ENCODE measurements at places on chromosomes 4 and X.

- H3K4me1 ChIP-seq = peaks cover 5% of the 10 kb centered on the region
- H3K36me3 ChIP-seq = peaks cover 12% of the 10 kb centered on the region
- no peak overlapping the region for H3K4me3 ChIP-seq
- no peaks in the 10 kb centered on the region for H3K27me3 ChIP-seq
- no peak overlapping the region for H3K27ac ChIP-seq
- DNase-seq = no peak
These were observed 62.4 kb downstream of the ANAPC10 start for GRCh38 chr4:145035494-145036136.

- H3K27me3 ChIP-seq = no peaks in the 10 kb centered on the region
- no peak overlapping the region for H3K4me3 ChIP-seq
- H3K36me3 ChIP-seq = no peaks in the 10 kb centered on the region
These were observed 63.7 kb downstream of the MSX1 start for GRCh38 chr4:4923201-4923600.

- no peak overlapping the region for H3K27ac ChIP-seq
- no peak overlapping the region for H3K4me3 ChIP-seq
- no peaks in the 10 kb centered on the region for H3K4me1 ChIP-seq
- no peak for DNase-seq
These were observed 48.4 kb downstream of the MTM1 start for GRCh38 chrX:150616863-150617198.

GRCh38 chrX:103446665-103447302, 70.4 kb downstream of the BEX3 start:
- H3K27ac ChIP-seq = no peak overlapping the region
- no peaks in the 10 kb centered on the region for H3K36me3 ChIP-seq
- H3K4me1 ChIP-seq = no peaks in the 10 kb centered on the region
- DNase-seq = no peak
- no peak overlapping the region for H3K4me3 ChIP-seq

DNA sequence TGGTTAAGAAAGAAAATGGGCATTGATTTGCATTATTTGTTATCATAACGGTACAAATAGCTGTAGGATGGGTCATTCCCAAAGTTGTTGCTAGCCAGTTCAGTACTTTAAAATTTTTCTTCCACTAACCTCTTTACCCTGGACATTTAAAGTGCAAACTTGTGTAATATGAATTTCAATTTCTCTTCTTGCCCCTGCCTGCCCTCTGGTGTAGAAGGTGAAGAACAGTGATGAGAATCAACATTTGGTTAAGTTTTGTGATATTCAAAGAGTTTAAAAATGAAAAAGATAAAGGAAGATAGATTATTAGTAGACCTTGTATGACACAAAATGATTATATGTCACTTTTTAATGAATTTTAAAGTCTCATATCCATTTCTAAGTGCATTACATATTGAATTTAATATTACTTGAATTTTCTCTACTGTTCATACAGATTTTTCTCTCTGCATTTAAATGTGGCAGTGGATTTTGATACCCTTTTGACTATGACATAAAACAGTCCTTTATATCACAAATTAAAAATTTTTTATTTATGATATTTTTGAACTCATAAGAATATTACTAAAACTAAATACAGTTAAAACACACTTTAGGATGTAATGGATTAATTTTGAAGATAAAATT, 337.7 kb downstream of the BMPR1B start:
- DNase-seq = no peak
- no peaks in the 10 kb centered on the region for H3K27me3 ChIP-seq

GRCh38 chr4:169005453-169006099, 4.5 kb downstream of the CBR4 start:
- no peaks in the 10 kb centered on the region for H3K27me3 ChIP-seq
- H3K27ac ChIP-seq = no peak overlapping the region

DNA sequence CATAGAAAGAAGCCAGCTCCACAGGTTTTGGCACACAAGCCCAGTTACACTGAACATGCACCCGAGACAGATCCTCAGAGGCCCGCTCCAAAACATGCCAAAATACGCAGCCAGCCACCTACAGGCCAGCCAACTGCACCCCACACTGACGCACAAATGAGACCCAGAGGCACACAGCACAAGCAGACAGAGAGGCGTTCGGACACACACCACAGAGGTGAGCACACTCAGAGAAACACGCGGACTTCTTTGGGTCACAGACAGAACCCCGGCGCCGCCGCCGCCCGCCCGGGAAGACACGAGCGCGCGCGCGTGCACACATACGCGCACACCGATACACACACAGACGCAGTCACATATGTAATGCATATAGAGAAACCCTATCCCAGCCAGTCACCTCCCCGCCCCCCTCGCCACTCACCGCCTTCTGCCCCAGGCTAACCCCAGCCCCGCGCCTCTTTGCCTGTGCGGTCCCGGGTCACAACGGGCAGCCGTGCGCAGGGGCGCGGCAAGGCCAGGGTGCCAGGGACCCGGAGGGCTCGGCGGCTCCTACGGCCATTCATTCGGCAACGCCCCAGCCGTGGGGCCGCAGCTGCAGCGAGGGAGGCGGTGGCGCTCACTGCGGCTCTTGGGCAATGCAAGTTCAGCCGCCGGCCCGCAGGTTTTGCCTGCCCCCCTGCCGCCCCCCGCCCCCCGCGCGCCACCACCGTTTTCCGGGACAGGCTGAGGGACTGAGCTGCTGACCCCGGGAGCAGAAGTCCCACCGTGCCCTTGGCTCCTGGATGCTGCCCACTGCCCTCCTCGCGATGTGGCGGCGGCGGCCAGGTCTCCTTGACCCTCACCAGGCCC, 553 bp downstream of the SEPTIN6 start:
- peak overlapping the region; percentile 74 for H3K4me3 ChIP-seq
- H3K27me3 ChIP-seq = no peaks in the 10 kb centered on the region
- H3K4me1 ChIP-seq = peaks cover 80% of the 10 kb centered on the region
- peak; percentile 71 for DNase-seq

DNA sequence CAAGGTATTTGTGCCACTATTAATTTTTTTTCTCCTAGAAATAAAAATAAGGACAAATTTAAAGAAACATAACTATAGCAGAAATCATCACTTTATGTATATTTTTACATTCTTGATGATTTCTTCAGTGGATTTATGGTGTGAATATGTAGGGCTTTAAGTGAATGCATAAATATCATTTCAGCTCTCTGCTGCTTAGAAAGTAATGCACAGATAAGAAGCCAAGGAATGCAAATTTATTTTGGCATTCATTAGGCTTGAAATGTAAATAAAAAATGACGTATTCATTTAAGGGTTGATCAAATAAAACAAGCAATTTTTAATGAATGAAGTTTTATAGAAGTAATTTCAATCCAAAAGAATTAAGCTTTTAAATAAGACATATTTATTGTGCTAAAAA, 66.3 kb downstream of the NFKB1 start:
- no peak for DNase-seq
- H3K4me3 ChIP-seq = no peak overlapping the region
- peaks cover 5% of the 10 kb centered on the region for H3K36me3 ChIP-seq
- H3K27ac ChIP-seq = no peak overlapping the region
- H3K4me1 ChIP-seq = no peaks in the 10 kb centered on the region

DNA sequence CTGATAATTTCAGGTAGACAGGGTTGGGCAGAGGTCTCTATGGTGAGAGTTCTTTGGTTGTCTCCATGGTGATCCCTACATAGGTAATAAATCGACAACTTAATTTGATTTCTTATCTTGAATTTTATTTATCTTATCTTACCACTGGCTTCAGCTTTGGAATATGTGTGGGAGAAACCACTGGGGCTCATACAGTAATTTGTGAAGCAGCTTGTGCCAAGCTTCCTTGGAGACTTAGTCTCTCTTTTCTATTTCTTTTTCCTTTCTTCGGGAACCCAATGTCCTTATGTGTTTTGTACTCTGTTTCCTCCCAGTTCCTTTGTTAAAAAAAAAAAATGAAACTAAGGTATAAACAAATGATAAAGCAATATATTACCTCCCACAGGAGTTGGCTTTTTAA, 242.4 kb upstream of the CNKSR2 start:
- no peak overlapping the region for H3K4me3 ChIP-seq
- DNase-seq = no peak
- H3K27ac ChIP-seq = no peak overlapping the region
- H3K4me1 ChIP-seq = no peaks in the 10 kb centered on the region
- no peaks in the 10 kb centered on the region for H3K27me3 ChIP-seq

- H3K27ac ChIP-seq = no peak overlapping the region
- no peaks in the 10 kb centered on the region for H3K36me3 ChIP-seq
- peaks cover 9% of the 10 kb centered on the region for H3K4me1 ChIP-seq
- peak; percentile 35 for DNase-seq
These were observed 91.5 kb downstream of the GEMIN8 start for GRCh38 chrX:13938051-13938828.

GRCh38 chrX:145393702-145394235, 146.5 kb downstream of the SPANXN1 start:
- no peaks in the 10 kb centered on the region for H3K4me1 ChIP-seq
- no peaks in the 10 kb centered on the region for H3K27me3 ChIP-seq
- H3K4me3 ChIP-seq = no peak overlapping the region
- no peak overlapping the region for H3K27ac ChIP-seq
- peak; percentile 2 for DNase-seq
- no peaks in the 10 kb centered on the region for H3K36me3 ChIP-seq

DNA sequence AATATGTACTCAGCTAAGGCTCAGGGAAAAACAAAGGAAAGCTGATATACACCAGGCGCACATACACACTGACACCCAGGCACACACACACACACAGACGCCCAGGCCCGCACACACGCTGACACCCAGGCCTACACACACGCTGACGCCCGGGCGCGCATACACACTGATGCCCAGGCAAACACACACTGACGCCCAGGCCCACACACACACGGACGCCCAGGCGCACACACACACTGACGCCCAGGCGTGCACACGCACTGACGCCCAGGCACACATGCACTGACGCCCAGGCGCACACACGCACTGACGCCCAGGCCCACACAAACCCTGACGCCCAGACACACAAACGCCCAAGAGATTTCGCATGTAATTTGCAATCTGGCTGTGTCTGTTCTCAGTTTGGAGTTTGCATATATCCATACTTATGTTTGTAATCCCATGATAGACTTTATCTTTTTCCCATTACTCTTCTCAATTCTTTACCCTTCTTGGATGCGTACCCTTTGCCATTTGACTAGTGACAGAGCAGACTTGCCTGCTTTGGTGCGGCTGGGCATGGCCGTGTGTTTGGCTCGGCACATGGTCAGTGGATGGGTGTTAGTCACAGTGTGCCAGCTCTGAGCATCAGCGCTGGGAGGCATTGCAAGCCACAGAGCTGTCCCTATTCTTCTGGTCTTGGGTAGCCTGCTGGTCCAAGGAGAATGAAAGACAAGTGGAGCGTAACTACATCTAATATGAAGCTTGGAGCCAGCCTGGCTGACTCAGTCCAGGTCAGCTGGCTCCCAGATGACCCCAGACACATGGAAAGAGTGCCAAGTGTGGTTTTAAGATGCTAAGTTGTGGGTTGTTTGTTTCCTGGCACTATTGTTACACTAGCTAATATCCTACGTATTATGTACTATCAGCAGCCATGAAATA, 632.4 kb upstream of the ZFP42 start:
- no peaks in the 10 kb centered on the region for H3K36me3 ChIP-seq
- no peak for DNase-seq
- H3K4me1 ChIP-seq = no peaks in the 10 kb centered on the region
- H3K27me3 ChIP-seq = no peaks in the 10 kb centered on the region

DNA sequence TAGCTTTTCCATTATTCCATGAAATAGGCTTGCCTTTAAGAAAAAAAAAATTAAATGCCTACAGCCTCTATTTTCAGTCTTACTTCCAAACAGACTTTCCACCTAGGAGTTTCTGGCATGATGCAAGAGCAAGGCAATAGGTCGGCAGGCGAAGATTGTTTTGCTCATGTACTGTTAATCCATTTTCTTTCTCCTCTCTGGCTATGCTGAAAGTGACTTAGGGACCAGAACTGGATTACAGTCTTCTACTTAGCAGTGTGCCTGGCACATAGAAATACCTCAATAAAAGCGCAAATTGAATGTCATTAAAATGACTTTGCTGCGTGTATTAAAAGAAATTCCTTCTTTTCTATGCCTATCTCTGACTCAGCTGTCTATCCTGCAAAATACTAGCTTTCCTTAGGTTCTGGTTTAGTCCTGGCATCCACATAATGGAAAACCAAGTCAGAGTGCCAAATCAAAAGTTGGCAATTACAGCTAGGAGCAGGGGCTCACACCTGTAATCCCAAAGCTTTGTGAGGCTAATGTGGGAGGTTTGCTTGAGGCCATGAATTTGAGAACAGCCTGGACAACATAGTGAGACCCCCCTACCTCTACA, 51.9 kb downstream of the CC2D2A start:
- H3K4me3 ChIP-seq = no peak overlapping the region
- DNase-seq = no peak
- H3K27ac ChIP-seq = no peak overlapping the region
- H3K4me1 ChIP-seq = no peaks in the 10 kb centered on the region

- no peak for DNase-seq
- H3K36me3 ChIP-seq = no peaks in the 10 kb centered on the region
- no peaks in the 10 kb centered on the region for H3K4me1 ChIP-seq
- H3K27ac ChIP-seq = no peak overlapping the region
- no peaks in the 10 kb centered on the region for H3K27me3 ChIP-seq
These were observed 62.2 kb upstream of the GRPEL1 start for GRCh38 chr4:7129871-7130620.

GRCh38 chr4:39427520-39428114, 20.9 kb downstream of the KLB start:
- H3K27ac ChIP-seq = no peak overlapping the region
- no peak for DNase-seq
- H3K4me3 ChIP-seq = no peak overlapping the region
- no peaks in the 10 kb centered on the region for H3K4me1 ChIP-seq
- no peaks in the 10 kb centered on the region for H3K36me3 ChIP-seq

GRCh38 chr4:123869286-123870215, 473.0 kb downstream of the SPRY1 start:
- H3K4me3 ChIP-seq = no peak overlapping the region
- no peak overlapping the region for H3K27ac ChIP-seq
- no peaks in the 10 kb centered on the region for H3K36me3 ChIP-seq
- no peak for DNase-seq

DNA sequence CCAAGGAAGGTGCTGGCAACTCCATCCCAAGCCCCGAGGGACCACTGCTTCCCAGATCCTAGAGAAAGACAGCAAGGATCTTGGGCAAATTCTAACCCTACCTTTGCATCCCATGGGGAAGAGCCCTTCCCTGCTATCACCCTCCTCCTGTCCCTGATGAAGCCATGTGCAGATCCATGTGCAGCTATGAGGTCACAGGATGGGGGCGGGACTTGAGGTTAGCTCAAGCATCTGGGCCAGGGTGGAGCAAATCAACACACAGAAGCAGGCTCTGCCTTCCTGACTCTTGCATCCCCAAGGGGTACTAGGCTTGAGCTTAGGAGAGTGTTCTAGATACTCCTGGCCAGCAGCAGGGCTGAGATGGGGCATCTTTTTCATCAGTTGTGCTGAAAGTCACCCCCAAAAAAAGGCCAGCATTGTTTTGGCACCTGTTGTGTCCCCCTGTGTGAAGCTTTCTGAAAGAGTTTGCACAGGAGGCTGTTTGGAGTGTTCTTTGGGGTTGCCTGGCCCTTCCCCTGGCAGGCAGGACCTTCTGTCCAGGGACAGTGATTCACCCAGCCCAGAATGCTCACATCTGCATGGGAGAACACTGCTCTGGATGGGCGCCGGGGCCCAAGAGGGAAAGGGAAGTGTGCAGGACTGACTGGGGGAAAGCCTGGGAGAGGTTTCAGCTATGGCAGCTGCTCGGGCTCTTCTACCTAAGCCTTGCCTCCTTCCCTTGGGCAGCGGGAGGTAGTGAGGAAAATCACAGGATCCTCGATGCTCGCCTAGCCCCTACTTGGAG, 50.8 kb downstream of the PRPS1 start:
- DNase-seq = peak; percentile 74
- no peaks in the 10 kb centered on the region for H3K36me3 ChIP-seq
- no peak overlapping the region for H3K27ac ChIP-seq
- no peaks in the 10 kb centered on the region for H3K27me3 ChIP-seq
- no peak overlapping the region for H3K4me3 ChIP-seq
